ENCODE measurements at places on chromosomes 11 and 22.

GRCh38 chr11:68009391-68010089 lies 587 bp upstream of the ALDH3B1 start:
- no peaks in the 10 kb centered on the region for H3K27me3 ChIP-seq
- H3K4me1 ChIP-seq = peaks cover 66% of the 10 kb centered on the region
- peak overlapping the region; percentile 92 for H3K27ac ChIP-seq
- no peak for DNase-seq
- no peaks in the 10 kb centered on the region for H3K36me3 ChIP-seq
- H3K4me3 ChIP-seq = peak overlapping the region; percentile 37

DNA sequence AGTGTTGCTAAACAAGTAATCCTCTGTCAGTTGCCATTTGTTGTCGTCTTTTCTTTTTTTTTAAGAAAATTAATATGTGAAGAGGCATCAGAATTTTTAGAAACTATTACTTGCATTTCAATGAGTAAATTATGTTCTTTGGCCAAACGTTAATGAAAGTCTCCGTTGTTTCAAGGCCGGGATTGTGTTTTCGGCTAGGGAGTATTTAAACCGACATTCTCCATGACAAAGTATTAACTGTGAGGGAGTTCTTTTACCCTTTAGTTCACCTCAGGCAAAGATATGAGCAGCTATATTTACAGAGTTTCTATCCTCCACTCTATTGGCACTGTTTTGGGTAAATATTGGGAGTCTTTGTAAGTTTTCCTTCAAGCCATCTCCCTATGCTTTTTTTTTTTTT lies 668.9 kb downstream of the METTL15 start:
- no peak overlapping the region for H3K4me3 ChIP-seq
- no peak overlapping the region for H3K27ac ChIP-seq
- no peaks in the 10 kb centered on the region for H3K36me3 ChIP-seq
- no peak for DNase-seq
- H3K4me1 ChIP-seq = no peaks in the 10 kb centered on the region
- no peaks in the 10 kb centered on the region for H3K27me3 ChIP-seq

- H3K4me3 ChIP-seq = no peak overlapping the region
- no peaks in the 10 kb centered on the region for H3K36me3 ChIP-seq
- H3K27ac ChIP-seq = no peak overlapping the region
- no peak for DNase-seq
- H3K4me1 ChIP-seq = no peaks in the 10 kb centered on the region
Measured at GRCh38 chr22:50670513-50670912, 2.1 kb upstream of the SHANK3 start.

DNA sequence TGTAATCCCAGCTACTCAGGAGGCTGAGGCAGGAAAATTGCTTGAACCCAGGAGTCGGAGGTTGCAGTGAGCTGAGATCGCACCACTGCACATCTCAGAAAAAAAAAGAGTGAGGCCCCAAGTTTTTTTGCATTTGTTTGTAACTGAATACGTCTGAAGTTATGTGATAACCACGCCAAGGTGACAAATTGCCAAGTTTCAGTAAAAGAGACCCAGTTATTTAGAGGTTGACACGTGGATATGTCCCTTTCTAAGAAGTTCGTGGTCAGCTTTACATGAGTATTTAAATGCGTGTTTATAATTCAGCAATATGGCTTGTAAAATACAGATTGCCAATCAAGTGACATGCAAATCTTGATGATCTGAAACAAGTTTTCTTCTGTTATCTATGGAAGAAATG lies 8.0 kb downstream of the PPARA start:
- no peak for DNase-seq
- H3K27me3 ChIP-seq = no peaks in the 10 kb centered on the region
- no peak overlapping the region for H3K27ac ChIP-seq

DNA sequence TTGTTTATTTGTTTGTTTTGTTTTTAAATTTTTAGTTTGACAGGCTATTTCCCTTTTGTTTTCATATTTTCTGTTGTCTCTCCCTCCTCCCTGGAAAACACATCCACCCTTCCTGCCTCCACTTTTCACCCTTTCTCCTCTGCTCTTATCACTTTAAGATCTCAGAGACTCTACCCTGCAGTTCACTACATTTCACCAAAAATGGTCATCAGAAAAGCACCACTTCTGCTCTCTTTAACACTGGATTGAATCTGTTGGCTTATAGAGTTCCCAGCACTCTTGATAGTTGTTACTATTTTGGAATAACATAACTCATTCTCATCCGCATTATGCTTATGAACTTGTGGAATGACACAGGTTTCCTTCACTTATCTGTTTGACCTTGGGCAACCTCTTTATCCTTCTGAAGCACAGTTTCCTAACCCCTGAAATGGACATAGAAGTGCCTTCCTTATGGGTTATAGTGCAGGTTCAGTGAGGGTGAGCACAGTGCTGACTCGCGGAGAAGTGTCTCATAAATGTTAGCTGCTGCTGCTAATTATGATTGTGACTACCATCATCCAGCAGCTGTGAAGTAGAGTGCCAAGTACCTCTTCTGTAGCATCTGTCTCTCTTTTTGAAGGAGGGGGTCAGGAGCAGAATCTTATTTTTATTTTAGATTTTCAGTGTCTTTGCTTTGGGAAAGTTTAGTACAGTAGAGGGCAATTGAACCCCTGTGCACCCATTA lies 15.0 kb downstream of the TEAD1 start:
- no peaks in the 10 kb centered on the region for H3K27me3 ChIP-seq
- H3K4me3 ChIP-seq = no peak overlapping the region
- peaks cover 90% of the 10 kb centered on the region for H3K4me1 ChIP-seq
- no peak for DNase-seq
- no peaks in the 10 kb centered on the region for H3K36me3 ChIP-seq

GRCh38 chr22:35330258-35330861 lies 30.7 kb downstream of the TOM1 start:
- peaks cover 2% of the 10 kb centered on the region for H3K36me3 ChIP-seq
- no peak for DNase-seq
- H3K27me3 ChIP-seq = no peaks in the 10 kb centered on the region
- no peak overlapping the region for H3K27ac ChIP-seq
- H3K4me3 ChIP-seq = no peak overlapping the region
